ENCODE measurements at places on chromosomes 1 and 21. TPM values are rescaled to one million over a fixed set of nuclear protein-coding genes. Genes with fewer than 3 reads are reported as not detected.

The OLFML2B gene
- total RNA-seq = not detected

The KLHDC8A gene
- not detected for total RNA-seq

DNA sequence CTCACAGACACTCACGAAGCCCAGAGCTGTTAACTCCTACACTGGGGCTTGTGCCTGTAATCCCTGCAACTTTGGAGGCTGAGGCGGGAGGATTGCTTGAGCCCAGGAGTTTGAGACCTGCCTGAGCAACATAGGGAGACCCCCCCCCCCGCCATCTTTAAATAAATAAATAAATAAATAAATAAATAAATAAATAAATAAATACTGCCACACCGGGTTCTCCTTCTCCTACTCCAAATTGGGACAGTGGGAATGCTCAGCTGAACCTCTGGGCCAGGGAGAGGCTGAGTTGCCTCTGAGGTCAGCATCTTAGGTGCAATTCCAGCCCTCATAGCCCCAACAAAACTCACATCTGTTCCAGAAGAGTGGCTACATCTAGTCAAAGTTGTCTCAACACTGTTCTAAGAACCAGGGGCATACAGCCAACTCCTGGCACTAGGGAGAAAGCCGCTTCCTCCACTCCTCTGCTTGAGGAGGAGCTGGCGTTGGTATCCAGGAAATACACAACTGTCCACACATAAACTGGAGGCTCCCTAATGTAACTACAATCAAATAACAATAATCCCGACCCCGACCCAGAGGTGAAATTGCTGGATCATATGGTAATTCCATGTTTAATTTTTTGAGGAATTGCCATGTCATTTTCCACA, 27.0 kb downstream of the C1orf216 start:
- DNase-seq = no peak

DNA sequence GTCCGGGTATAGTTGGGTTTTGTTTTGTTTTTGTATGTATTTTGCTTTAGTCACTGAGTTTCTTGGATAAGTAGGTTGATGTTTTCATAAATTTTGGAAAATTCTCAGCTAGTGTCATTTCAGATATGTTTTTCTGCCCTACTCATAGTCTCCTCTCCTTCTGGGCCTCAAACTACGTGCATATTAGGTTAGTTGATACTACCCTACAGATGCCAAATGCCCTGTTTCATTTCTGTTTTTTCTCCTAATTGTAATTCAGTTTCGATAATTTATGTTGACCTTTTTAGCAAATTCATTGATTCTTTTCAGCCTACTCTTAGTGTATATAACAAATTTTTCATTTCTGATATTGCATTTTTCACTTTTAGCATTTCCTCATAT, 268.6 kb upstream of the RGS18 start:
- no peak for DNase-seq

DNA sequence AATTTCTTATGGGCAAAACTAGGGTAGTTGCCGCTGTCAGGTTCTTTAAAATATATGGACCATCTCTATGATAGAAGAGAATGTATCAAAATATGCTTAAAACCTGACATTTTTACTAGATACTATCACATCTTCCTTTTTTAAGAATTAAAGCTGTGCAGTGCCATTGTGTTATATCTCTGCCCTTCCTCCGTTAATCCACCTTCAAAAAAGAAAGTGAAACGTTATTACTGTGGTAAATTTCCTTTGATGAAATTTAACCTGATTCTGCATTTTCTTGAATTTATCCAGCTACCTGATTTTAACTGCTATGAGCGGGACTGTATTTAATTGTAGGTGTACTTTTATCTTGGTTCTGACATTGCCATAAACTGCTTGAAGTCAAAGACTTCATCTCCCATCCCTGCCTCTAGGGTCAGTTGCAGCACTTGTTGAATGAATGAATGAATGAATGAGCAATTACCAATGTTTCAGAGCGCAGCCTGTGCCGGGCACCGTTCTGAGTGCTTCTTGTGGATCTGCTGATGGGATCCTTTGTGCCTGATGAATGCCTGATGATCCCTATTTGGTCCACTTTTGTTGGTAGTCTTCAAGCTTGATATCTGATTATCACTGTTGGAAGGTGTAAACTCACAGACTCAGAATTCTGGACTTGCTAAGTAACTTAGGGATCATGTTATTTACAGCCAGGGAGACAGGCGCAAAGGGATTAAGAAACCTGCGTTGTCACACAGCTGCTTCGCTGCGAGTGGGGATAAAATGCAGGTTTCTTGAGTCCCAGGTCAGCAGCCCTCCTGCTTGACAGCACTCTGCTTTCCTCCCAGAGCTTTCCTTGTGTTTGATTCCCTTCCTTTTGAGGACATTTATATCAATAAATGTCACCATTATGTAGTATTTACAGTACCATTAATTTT, 30.1 kb downstream of the SMYD2 start:
- DNase-seq = no peak

The KPRP gene
- not detected for total RNA-seq

DNA sequence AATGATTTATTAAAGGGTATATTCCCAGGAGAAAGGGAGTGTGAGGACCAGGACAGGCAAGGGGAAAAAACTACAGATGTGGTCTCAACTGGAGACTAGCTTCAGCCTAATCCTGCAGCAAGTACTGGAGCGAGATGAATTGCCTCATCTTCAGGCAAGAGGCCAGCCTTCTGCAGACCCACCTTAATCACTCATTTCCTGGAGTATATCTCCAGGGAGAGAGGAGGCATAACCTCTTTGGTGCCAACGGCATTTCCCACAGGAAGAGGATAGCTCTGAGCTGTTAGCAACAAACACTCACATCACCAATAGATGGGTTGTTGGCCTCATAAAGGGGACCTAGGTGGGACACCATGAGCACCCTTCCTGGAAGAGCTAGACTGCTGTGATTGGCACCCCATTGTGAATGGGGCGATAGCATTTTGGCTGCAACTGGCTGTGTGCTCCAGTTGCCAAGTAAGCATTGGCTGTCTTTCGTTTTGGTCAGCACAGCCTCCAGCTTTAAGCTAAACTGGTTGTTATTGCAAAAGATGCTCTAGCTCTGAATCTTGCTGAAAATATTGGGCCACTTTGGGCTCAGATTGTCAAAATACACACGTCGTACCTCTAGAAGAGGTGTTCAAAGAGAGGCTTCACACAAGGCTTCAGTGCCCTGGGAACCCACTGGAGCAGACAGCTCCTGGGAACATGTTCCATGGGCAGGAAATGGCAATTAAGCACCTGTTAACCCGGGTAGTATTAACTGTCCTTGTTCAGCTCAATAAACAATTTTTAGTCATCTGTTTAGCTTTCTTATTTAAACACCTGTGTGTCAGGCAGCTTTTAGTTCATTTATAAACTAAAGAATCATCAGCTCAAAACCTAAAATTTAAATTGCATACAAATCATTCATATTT, 314.8 kb upstream of the C1orf87 start:
- DNase-seq = no peak

DNA sequence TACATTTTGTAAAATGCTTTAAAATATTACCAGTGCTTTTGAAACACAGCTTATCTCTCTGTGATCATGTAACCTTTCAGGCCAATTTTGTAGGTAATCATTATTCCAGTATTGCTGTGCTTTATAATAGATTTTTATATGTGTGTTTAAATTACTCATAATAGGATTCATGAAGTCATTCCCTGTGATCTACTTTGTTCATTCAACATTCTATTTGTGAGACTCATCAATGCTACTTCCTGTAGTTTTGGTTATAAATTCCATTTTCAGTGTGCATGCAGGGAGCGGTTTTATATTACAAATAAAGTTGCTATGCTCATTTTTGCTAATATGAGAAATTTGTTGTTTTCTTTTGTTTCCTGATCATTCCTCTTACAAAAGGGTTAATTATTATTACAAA, 4.1 kb upstream of the OR2M5 start:
- no peak for DNase-seq

DNA sequence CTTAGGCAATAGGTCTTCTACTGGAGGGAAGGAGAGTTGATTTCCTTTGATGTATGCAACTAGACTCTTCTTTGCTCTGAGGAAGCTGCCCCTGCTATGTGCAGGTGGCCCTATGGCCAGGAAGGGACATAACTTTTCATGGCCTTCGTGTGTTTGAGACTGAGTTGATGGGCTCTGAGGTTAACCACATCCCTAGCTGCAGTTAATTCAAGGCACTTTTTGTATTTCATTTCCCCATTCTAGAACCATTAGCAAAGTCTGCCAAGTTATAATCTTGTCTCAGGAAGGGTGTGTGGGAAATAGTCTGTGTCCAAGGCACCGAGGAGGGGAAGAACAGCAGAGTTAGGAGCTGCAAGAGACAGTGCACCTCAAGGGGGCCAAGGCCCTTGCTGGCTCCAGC, 2.5 kb downstream of the FCRL4 start:
- DNase-seq = no peak
